B cell (primary cell): ENCODE measurements at places on chromosomes 4 and X. TPM values are rescaled to one million over a fixed set of nuclear protein-coding genes. Genes with fewer than 3 reads are reported as not detected.

Gene CLNK
- 0.49 and 0.57 TPM in 2 replicates for total RNA-seq

Gene SHROOM4
- total RNA-seq, result not detected in 2 replicates

Gene SPACA5
- total RNA-seq, result not detected in 2 replicates

Gene MAGEA8
- not detected in 2 replicates for total RNA-seq

Gene TMEM156
- 59.9 and 61.4 TPM in 2 replicates for total RNA-seq

Gene ARAP2
- total RNA-seq, result 88.0 and 89.0 TPM in 2 replicates

Gene RASGEF1B
- total RNA-seq, result 130 and 141 TPM in 2 replicates

Gene AFF2
- total RNA-seq, result 12.0 and 12.9 TPM in 2 replicates

Gene GLRA2
- not detected in 2 replicates for total RNA-seq

Gene STATH
- not detected in 2 replicates for total RNA-seq

Gene HSFX4
- total RNA-seq, result not detected in 2 replicates

Gene DUSP21
- not detected in 2 replicates for total RNA-seq

Gene LRRC66
- 0.44 and 0.78 TPM in 2 replicates for total RNA-seq

Gene CXXC4
- not detected in 2 replicates for total RNA-seq

Gene BMP3
- total RNA-seq, result 0.46 and 0.57 TPM in 2 replicates

Gene DMRTC1
- 0.34 and 0.66 TPM in 2 replicates for total RNA-seq

Gene CXCL8
- total RNA-seq, result 0.32 and 1.7 TPM in 2 replicates

Gene PLXNA3
- total RNA-seq, result 114 and 120 TPM in 2 replicates

Gene CXCL3
- total RNA-seq, result not detected in 2 replicates

Gene BMPR1B
- not detected in 2 replicates for total RNA-seq

Gene ENAM
- not detected in 2 replicates for total RNA-seq

Gene GLRB
- total RNA-seq, result not detected in 2 replicates

Gene PSAPL1
- not detected in 2 replicates for total RNA-seq

Gene CXorf51A
- not detected in 2 replicates for total RNA-seq

Gene CNKSR2
- 18.8 and 22.5 TPM in 2 replicates for total RNA-seq

Gene GCNA
- 5.6 and 6.2 TPM in 2 replicates for total RNA-seq

Gene SSX1
- not detected in 2 replicates for total RNA-seq

Gene HSD17B13
- total RNA-seq, result 0.32 and 0.39 TPM in 2 replicates

Gene CT45A3
- not detected in 2 replicates for total RNA-seq

Gene RPS6KA3
- 63.0 and 64.0 TPM in 2 replicates for total RNA-seq

Gene CYTL1
- total RNA-seq, result not detected in 2 replicates

Gene TLR6
- total RNA-seq, result 54.4 and 60.6 TPM in 2 replicates

Gene TLR3
- 0.10 TPM in 1 of 2 replicates, not detected in the other for total RNA-seq

Gene TCP11X2
- not detected in 2 replicates for total RNA-seq

Gene SH3RF1
- total RNA-seq, result 5.4 and 6.5 TPM in 2 replicates

Gene LNX1
- total RNA-seq, result 0.10 TPM in 1 of 2 replicates, not detected in the other

Gene STX18
- 30.0 and 33.6 TPM in 2 replicates for total RNA-seq

Gene F11
- not detected in 2 replicates for total RNA-seq

Gene PDLIM3
- 0.07 and 0.15 TPM in 2 replicates for total RNA-seq

Gene GLUD2
- total RNA-seq, result 0.24 and 0.42 TPM in 2 replicates

Gene WNK3
- total RNA-seq, result 1.2 and 1.8 TPM in 2 replicates

Gene SSX4B
- not detected in 2 replicates for total RNA-seq

Gene SPATA18
- total RNA-seq, result 1.9 and 2.0 TPM in 2 replicates

Gene NPNT
- not detected in 2 replicates for total RNA-seq

Gene CPZ
- not detected in 2 replicates for total RNA-seq

Gene MANBA
- 119 and 132 TPM in 2 replicates for total RNA-seq
